ENCODE measurements at places on chromosomes 4 and X. TPM values are rescaled to one million over a fixed set of nuclear protein-coding genes. Genes with fewer than 3 reads are reported as not detected.
A peak's percentile ranks its signal among the peaks of the same experiment; 100 is the strongest.

SUPT20HL1 gene
- total RNA-seq, result not detected

F8A2 gene
- total RNA-seq, result not detected

SLC7A11 gene
- total RNA-seq, result 13.3 TPM

TENM3 gene
- 5.4 TPM for total RNA-seq

SLC2A9 gene
- 0.11 TPM for total RNA-seq

RBPJ gene
- 31.5 TPM for total RNA-seq

PI4K2B gene
- total RNA-seq, result 13.3 TPM

MAP7D3 gene
- total RNA-seq, result 0.40 TPM

QRFPR gene
- not detected for total RNA-seq

SORBS2 gene
- 3.6 TPM for total RNA-seq

P2RY4 gene
- total RNA-seq, result not detected

- no peaks in the 10 kb centered on the region for H3K4me1 ChIP-seq
- no peak for DNase-seq
- no peak overlapping the region for H3K27ac ChIP-seq
Measured at GRCh38 chrX:40300286-40300890, 202.6 kb upstream of the BCOR start.

GRCh38 chr4:101835121-101835904 lies 44.8 kb downstream of the BANK1 start:
- H3K27me3 ChIP-seq, result no peaks in the 10 kb centered on the region
- DNase-seq, result peak; percentile 54

- no peak overlapping the region for H3K27ac ChIP-seq
- H3K27me3 ChIP-seq, result no peaks in the 10 kb centered on the region
- no peaks in the 10 kb centered on the region for H3K36me3 ChIP-seq
Measured at GRCh38 chr4:30721185-30722091, 1.3 kb downstream of the PCDH7 start.

GRCh38 chr4:95388911-95389310 lies 159.9 kb downstream of the UNC5C start:
- H3K4me1 ChIP-seq, result no peaks in the 10 kb centered on the region
- H3K27ac ChIP-seq, result no peak overlapping the region
- no peaks in the 10 kb centered on the region for H3K36me3 ChIP-seq
- H3K27me3 ChIP-seq, result no peaks in the 10 kb centered on the region

- H3K27me3 ChIP-seq, result no peaks in the 10 kb centered on the region
- H3K4me1 ChIP-seq, result no peaks in the 10 kb centered on the region
- no peak for DNase-seq
- H3K36me3 ChIP-seq, result no peaks in the 10 kb centered on the region
- no peak overlapping the region for H3K27ac ChIP-seq
Measured at GRCh38 chrX:148878371-148878770, 378.0 kb downstream of the AFF2 start.

GRCh38 chrX:135632353-135632752 lies 81.1 kb upstream of the CT45A1 start:
- no peak overlapping the region for H3K4me3 ChIP-seq
- peak; percentile 22 for DNase-seq
- H3K4me1 ChIP-seq, result no peaks in the 10 kb centered on the region

- H3K4me1 ChIP-seq, result no peaks in the 10 kb centered on the region
- H3K4me3 ChIP-seq, result no peak overlapping the region
- DNase-seq, result no peak
- H3K36me3 ChIP-seq, result no peaks in the 10 kb centered on the region
Measured at GRCh38 chr4:25081866-25082471, 51.2 kb upstream of the LGI2 start.

- peak overlapping the region; percentile 94 for H3K27ac ChIP-seq
- H3K4me3 ChIP-seq, result no peak overlapping the region
- H3K36me3 ChIP-seq, result no peaks in the 10 kb centered on the region
- no peaks in the 10 kb centered on the region for H3K27me3 ChIP-seq
- peak; percentile 93 for DNase-seq
Measured at GRCh38 chr4:189143263-189143952, 797.3 kb upstream of the FRG1 start.

- no peak for DNase-seq
- no peaks in the 10 kb centered on the region for H3K4me1 ChIP-seq
- peaks cover 22% of the 10 kb centered on the region for H3K27me3 ChIP-seq
- H3K4me3 ChIP-seq, result no peak overlapping the region
Measured at GRCh38 chr4:109128589-109128988, 173.9 kb downstream of the COL25A1 start.

DNA sequence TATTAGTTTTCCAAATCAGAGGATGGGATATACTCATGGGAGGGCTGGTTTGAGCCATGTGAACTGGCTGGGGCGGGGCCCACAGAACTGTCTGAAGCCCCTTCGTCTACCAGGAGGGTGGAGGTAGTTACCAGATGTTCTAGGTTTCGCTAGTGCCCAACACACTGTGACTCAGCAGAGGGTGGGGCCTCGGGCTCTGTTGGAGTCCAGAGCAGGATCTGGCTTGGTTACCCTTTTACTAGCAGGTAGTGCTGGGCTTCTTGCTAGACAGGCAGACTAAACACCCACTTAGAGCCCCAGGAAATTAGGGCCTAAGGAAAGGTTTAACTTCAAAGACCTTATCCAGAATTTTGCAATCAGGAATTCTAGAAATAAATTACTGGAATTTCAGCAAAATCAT lies 56.2 kb upstream of the CHRDL1 start:
- no peaks in the 10 kb centered on the region for H3K27me3 ChIP-seq
- no peaks in the 10 kb centered on the region for H3K36me3 ChIP-seq
- H3K4me1 ChIP-seq, result no peaks in the 10 kb centered on the region
- DNase-seq, result peak; percentile 19
- no peak overlapping the region for H3K4me3 ChIP-seq

DNA sequence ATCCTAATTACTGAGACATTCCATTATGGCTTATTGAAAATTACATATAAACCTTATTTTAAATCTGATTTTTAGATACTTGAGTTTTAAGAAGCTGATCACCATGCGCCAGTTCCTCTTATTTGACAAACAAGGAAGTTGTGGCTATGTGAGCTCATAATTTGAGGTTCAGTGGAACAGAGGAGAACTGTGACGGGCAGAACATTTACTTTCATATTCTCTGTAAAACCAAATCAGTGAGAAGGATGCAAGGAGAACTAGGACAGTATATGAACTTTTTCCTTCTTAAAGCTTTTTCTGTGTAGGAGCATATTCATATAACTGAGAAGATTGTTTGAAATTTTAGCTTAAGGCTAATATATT lies 25.3 kb downstream of the STIM2 start:
- no peaks in the 10 kb centered on the region for H3K36me3 ChIP-seq
- H3K27ac ChIP-seq, result no peak overlapping the region
- no peaks in the 10 kb centered on the region for H3K4me1 ChIP-seq
- H3K4me3 ChIP-seq, result no peak overlapping the region
- no peak for DNase-seq

DNA sequence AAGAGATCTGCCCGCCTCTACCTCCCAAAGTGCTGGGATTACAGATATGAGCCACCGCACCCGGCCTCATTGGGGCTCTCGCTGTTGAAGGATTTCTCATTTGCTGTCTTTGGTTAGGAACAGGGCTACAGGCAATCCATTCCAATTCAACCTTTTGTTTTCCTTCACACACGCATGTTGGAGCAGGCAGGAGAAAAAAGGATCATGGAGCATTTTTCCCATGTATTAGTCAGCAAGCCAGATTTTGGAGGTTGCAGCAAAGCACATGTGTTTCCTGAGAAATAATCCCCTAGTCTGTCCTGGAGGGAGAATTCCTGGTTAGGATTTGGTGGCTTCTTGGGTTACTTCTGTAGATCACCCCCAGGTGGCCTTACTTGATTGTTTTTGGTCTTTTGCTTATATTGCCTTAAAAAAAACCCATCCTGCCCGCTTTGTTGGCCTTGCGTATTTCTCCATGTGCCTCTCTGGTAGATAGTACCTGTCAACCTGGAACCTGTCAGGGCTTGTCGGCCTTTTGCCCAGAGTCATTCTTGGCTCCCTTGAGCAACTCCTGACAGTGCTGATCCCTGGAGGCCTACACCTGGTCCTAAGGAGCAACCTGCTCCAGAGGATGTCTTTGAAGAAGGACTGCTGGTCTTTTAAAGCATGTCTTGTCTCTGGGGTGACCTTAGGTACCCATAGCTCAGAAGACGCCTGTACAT lies 82.4 kb upstream of the CLCN4 start:
- H3K27ac ChIP-seq, result no peak overlapping the region
- no peak for DNase-seq
- no peaks in the 10 kb centered on the region for H3K27me3 ChIP-seq
- no peak overlapping the region for H3K4me3 ChIP-seq
- peaks cover 13% of the 10 kb centered on the region for H3K4me1 ChIP-seq

DNA sequence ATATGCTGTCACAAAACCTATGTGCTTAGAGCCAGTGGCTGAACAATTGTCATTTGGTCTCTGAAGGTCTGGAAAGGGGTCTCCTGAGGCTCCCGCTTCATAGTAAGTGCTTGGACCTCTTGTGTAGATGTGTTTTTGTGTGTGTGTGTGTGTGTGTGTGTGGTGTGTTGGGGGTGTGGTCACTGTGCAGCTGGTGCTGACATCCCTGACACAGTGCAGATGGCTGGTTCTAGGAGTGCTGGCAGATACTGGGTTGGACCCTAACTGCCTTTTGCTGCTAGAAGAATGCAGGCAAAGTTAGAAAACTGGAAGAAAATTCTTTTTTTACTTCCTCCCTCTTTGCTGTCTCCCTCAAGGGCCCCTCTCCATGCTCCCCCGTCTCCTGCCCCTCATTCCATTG lies 1872.6 kb downstream of the ARAP2 start:
- no peaks in the 10 kb centered on the region for H3K27me3 ChIP-seq
- no peak for DNase-seq
- no peak overlapping the region for H3K4me3 ChIP-seq
- H3K36me3 ChIP-seq, result no peaks in the 10 kb centered on the region
- H3K27ac ChIP-seq, result no peak overlapping the region

DNA sequence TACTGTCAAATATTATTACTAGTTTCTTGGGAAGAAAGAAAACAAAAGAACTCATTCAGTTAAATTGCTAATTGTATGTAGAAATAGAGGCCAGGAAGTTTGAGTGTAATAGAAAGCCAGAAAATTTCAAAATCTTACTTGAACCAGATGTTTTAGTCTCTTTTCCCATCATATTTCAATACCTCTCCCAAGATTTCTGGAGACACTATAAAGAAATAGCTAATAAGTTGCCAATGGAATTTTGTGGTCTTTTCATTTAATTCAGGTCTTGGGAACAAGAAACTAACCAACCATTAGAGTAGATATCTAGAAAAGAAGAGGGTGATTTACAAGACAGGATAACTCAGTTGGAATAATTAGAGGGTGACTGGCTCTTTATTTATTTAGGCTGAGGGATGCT lies 112.2 kb downstream of the AGTR2 start:
- H3K4me3 ChIP-seq, result no peak overlapping the region
- DNase-seq, result no peak
- H3K27ac ChIP-seq, result no peak overlapping the region
- peaks cover 29% of the 10 kb centered on the region for H3K4me1 ChIP-seq
- no peaks in the 10 kb centered on the region for H3K36me3 ChIP-seq

GRCh38 chr4:24745172-24745895 lies 50.0 kb upstream of the SOD3 start:
- H3K36me3 ChIP-seq, result no peaks in the 10 kb centered on the region
- no peaks in the 10 kb centered on the region for H3K27me3 ChIP-seq
- DNase-seq, result no peak
- peaks cover 19% of the 10 kb centered on the region for H3K4me1 ChIP-seq
- H3K27ac ChIP-seq, result no peak overlapping the region
- H3K4me3 ChIP-seq, result no peak overlapping the region

GRCh38 chrX:104270916-104271512 lies 16.3 kb upstream of the ESX1 start:
- H3K4me3 ChIP-seq, result peak overlapping the region; percentile 15
- H3K36me3 ChIP-seq, result no peaks in the 10 kb centered on the region
- H3K27ac ChIP-seq, result no peak overlapping the region
- H3K27me3 ChIP-seq, result no peaks in the 10 kb centered on the region

DNA sequence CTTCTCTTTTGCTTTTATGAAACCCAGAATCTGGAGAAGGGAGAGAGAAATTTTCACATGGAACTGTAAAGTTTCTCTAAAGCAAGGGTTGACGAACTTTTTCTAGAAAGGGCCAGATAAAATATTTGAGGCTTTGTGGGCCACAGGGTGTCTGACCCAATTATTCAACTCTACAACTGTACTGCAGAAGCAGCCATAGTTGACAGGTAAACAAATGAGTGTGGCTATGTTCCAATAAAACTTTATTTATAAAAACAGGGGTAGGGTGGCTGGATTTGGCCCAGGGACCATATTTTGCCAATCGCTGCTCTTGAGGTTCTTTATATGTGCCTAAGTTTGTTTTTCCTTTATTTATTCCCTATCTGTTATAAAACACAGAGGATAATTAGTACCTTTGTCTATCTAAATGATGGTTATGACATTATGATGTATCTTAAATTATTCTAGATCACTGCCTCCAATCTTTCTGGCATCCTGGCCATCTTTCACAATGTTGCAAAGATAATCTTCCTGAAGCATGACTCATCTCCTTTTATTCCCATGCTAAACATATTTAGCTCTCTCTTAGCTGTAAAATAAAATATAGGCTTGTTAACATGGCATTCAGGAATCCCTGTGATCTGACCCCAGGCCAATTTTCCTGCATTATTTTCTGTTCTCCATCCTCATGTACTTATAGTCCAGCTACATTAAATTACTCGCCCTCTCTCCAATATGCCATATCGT lies 106.8 kb upstream of the CBLL2 start:
- DNase-seq, result peak; percentile 56
- no peaks in the 10 kb centered on the region for H3K36me3 ChIP-seq
- no peak overlapping the region for H3K4me3 ChIP-seq
- H3K27me3 ChIP-seq, result no peaks in the 10 kb centered on the region

GRCh38 chrX:82676386-82676785 lies 831.7 kb upstream of the POU3F4 start:
- no peak overlapping the region for H3K4me3 ChIP-seq
- H3K27ac ChIP-seq, result no peak overlapping the region
- no peaks in the 10 kb centered on the region for H3K4me1 ChIP-seq
- H3K36me3 ChIP-seq, result no peaks in the 10 kb centered on the region

GRCh38 chr4:102180046-102180445 lies 165.2 kb downstream of the SLC39A8 start:
- no peaks in the 10 kb centered on the region for H3K36me3 ChIP-seq
- no peaks in the 10 kb centered on the region for H3K4me1 ChIP-seq
- H3K27me3 ChIP-seq, result no peaks in the 10 kb centered on the region
- DNase-seq, result no peak

- no peaks in the 10 kb centered on the region for H3K27me3 ChIP-seq
- no peaks in the 10 kb centered on the region for H3K4me1 ChIP-seq
- no peaks in the 10 kb centered on the region for H3K36me3 ChIP-seq
Measured at GRCh38 chr4:144480068-144480467, 165.9 kb upstream of the HHIP start.

DNA sequence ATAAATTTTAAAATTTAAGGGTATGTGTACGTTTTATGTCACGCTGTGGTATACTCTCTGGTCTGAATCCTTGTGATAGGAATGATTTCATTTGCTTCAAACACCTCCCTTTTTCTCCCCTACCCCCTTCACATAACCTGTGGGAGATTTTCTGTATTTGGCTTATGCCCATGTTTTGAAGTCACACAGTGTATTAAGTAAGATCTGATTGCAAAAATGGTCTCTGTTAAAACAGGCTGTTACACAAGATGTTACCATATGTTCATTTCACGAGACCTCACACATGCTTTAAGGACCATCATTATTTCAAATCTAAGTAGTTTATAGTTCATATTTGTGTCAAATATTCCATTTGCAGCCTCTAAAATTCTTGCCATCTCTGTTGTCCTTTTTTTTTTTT lies 63.5 kb downstream of the TMEM131L start:
- no peaks in the 10 kb centered on the region for H3K4me1 ChIP-seq
- DNase-seq, result no peak
- H3K27ac ChIP-seq, result no peak overlapping the region
- no peak overlapping the region for H3K4me3 ChIP-seq
- H3K36me3 ChIP-seq, result no peaks in the 10 kb centered on the region

- H3K36me3 ChIP-seq, result peaks cover 13% of the 10 kb centered on the region
- DNase-seq, result no peak
- H3K4me1 ChIP-seq, result peaks cover 5% of the 10 kb centered on the region
- H3K27me3 ChIP-seq, result no peaks in the 10 kb centered on the region
- H3K27ac ChIP-seq, result no peak overlapping the region
Measured at GRCh38 chr4:51855751-51856150, 12.8 kb downstream of the DCUN1D4 start.
